ENCODE measurements at places on chromosomes 1 and 21.

DNA sequence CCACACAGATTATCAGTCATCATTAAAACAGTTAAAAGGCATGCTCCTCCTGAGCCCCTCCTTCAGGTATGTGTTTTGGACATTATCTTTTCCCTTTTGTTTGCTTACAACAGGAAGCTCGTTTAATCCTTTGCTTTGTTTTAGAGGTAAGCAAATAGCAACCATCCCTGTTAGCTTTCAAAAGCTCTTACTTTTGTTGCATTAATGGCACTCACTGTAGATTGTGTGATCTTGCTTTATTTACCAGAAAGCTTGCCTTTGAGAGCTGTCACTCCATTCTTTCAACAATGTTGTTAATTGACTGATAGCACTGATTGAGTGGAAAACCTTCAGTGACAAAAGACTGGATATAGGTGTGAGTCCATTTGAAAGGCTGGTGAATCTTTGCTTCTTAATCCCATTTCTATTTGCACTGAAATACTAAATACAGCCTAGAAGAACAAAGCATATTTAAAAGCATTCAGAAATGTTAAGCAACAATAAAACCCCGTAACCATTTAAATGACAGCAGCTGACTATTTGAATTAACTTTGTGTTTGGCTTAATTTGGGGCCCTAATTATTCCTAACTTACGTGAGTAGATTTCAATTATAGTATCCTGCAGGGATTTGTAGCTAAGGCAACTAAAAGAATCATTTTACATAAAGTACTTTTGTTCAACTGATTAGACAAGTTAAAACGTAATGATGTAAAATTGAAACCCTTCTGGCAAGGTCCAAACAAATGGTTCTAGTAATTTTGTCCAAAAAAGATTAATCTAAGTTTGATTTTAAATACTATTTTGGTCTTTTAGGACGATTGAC lies 48.3 kb downstream of the ADGRL2 start:
- DNase-seq = no peak

DNA sequence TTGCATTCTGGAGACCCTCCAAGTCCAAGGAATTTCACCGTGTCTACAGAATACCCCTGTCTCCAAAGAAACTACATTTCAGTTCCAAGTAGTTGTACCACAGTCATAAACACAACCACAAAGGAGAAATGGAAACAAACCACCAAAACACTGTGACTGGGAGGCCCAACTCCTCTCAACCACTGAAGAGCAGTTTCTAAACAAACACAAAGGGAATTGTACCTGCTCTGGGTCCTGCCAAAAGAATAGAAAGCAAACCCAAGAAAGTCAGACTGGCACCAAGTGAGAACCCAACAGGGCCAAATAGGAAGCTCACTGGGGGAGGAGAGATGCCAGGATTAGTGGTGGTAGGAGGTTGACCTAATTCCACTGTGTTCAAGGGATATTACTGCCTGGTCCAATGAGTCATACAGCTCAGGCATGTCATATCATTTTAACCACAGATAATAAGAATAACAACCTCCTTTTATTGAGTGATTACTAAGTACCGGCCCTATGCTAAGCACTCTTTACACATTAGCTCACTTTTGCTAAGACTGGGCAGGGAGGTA lies 123.9 kb upstream of the PPP2R5A start:
- no peak for DNase-seq

GRCh38 chr1:25695771-25696311 lies 79.2 kb downstream of the MAN1C1 start:
- no peak for DNase-seq

DNA sequence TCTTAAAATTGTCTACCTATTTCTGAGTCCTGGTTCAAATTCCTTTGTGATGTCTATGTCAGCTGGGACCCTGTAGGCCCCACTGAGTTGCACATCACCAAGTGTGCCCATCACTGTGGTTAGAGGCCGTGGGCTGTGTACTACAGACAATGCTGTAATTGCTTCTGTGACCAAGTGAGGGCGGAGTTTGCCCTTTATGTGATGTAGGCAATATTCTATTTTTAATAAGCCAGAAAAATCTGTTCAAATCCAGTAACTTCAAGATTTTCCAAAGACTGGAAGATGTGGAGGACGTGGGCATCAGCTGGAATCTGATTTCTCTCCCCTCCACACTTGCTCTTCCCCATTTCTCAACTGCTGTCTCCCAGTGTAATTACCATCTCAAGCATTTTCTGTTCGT lies 215.4 kb downstream of the PBX1 start:
- DNase-seq = no peak

- DNase-seq = no peak
These were observed 647.4 kb downstream of the USP25 start for GRCh38 chr21:16377120-16377658.

DNA sequence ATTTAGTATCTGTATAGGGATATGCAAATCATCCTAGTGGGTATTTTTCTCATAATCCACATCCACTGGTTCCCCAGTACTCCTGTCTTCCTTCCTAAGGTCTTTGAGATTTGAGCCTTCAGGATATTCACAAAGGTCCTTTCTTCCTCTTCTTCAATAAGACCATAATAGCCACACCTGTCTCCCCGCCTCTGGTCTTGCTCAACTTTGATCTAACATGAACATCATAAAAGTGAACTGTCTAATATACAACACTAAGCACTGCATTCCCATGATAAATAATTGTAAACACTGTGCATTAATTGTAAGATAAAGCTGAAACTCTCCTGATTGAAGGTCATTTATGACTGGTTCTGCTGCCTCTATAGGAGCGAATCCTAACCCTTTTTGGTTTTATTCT lies 184.6 kb downstream of the DENND1B start:
- DNase-seq = no peak
